NCI-H2081 treated with DMSO at 0.1 percent for 48 hours (cell line): ENCODE measurements at places on chromosomes 3 and 15.

GRCh38 chr3:4907643-4908432 lies 71.4 kb upstream of the BHLHE40 start:
- no peak for DNase-seq

GRCh38 chr3:85710490-85710889 lies 751.7 kb downstream of the CADM2 start:
- DNase-seq = no peak

DNA sequence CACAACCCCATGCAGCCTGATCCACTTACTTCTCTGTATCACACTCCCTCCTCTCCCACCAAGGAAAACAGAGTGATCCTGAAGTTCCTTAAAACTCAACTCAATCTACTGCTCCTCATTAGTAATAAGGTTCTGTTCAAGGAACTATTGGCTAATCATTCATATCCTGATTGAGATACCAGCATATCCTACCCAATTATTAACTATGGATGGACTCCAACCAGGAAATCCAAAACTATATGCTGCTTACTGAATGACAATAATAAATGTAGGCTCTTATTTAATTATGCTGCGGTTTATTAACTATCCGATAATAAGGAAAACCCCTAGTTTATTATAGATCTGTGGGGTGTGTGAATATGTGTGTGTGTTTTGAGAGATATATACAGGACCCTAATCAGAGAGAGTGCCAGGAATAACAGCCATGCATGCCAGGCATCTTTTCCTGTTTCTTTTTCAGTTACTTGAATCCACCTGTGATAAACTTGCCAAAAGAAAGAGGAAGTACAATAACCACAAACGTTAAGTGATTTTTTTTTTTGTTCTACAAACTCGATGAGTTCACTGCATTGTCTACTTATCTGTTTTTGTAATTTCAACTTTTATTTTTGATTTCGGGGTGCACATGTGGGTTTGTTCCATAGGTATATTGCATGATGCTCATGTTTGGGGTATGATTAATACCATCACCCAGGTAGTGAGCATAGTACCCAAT lies 1031.7 kb upstream of the CFAP20DC start:
- DNase-seq = no peak

- no peak for DNase-seq
Observed at GRCh38 chr3:128784843-128785242, 58.9 kb downstream of the RAB7A start.

- DNase-seq = no peak
Observed at GRCh38 chr3:58299839-58300516, 6.1 kb upstream of the RPP14 start.

DNA sequence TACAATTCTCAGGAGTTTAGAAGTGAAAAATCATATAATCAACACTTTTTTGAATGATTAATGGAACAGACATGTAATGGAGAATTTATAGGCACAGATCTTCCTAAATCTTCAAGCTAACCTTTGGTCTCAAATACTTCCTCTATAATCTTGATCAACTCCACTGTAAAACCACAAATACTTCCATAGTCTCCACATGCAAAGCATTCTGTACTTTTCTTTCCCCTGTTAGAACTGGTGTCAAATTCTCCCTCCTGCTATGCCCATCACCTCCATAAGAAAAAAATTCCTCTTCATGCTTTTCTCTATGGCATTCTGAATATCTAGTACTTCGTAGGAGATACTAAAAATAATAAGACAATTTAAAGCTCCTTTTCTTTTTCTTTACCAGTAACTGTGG lies 214.3 kb downstream of the ADAMTS9 start:
- no peak for DNase-seq

DNA sequence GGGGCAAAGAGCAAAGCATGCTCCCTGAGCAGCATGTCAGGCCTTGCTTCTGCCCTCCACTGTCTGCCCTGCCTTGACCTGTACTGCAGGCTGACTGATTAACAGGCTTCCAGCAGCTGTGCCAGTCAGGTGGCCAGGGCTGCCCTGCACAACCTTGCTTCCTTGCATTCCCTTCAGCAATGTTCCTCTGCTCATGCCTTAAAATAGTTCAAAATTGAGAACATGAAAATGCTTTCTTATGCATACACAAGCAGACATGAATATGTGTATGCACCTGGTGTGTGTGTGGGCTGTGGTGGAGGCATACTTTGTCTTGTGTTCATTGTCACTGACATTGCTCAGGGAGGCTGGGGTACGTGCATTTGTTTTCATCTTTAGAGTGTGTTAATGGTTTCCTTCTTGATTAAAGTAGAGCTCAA lies 1.2 kb upstream of the SLC22A13 start:
- no peak for DNase-seq

GRCh38 chr3:158102242-158103080 lies 3.8 kb downstream of the SHOX2 start:
- DNase-seq = no peak

DNA sequence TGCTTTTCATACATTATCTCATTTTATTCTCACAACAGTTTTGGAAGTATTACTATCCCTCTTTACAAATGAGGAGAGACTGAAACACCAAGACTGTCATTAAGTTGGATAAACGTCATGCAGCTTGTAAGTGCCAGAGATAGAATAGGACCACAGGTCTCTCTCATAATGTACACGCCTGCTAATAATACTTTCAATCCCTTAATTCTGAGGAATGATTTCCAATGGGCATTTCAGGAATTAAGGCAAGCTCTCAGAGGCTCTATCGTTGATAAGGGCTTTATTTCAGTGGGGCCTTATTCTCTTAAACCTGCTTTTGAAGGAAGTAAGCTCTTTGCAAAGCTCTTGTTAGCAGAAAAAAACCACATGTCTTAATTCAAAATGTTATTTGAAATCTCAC lies 229.1 kb downstream of the NFKBIZ start:
- no peak for DNase-seq

GRCh38 chr3:144663456-144664436 lies 692.1 kb downstream of the DIPK2A start:
- no peak for DNase-seq

DNA sequence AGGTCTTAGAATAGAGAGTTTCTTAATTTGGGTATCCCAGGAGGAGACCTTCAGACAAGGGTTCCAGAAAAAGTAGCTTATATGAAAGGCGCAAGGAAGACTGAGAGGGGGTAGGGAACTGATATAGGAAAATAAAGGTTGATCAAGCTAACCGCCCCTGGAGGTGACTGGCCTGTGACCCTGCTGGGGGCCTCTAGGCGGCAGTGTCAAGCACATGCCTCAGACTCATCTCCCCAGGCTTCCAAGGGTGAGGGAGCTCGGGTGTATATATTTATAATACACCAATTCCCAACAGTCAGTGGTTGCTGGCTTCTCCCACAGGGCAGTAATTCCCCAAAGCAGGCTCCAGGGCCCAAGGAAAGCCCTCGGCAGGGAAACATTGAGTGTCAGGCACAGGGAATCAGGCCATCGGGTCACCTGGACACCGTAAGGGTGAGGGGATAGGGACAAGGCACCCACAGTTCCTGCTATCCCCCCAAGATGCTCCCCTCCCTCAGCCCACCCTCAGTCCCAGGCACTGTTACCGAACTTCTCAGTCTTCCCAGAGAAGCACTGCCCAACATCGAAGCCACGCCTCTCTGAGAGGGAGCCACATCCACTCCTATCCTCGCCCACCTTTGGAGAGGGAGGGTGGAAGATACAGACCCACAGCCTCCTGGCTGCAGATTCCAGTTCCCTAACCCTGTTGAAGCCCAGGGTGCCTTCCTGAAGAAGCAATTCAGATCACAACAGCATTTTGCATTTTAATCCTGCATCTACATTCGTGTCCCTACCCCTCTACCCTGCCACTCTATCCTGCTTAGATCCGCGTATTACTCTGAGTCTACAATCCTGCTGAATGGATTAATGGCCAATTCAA lies 19.5 kb upstream of the CAV3 start:
- DNase-seq = no peak

- no peak for DNase-seq
Observed at GRCh38 chr3:108201258-108201657, 21.0 kb downstream of the IFT57 start.

DNA sequence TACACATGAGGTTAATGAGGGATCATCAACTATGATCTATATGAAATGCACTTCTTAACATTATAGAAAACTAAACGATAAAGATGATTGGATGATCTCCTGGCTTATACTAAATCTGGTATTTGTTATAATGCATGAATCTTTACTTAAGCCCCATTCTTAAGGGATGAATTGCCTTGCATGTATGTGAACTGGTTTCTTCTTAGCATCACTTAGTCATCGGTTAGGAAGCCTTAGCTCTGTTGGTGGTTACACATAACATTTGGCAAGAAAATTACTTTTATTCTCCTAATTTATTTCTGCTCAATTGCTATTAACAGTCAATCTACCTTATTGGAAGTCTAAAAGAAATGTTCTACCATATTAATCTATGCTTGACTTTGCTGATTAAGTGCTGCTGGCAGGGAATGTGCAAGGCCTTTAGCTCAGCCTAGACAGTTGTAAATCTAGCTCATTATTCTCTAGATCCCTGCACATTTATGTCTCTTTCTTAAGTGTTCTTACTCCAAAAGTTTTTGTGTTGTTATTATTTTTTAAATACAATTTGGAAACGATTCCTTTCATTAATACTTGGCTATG lies 356.0 kb downstream of the ZPLD1 start:
- no peak for DNase-seq

GRCh38 chr15:101723874-101724674 lies at the start of gene TARS3:
Gene TARS3 (minus strand): TSS chr15:101724473. CDS start chr15:101724387, 86 bp downstream.
- DNase-seq = no peak

GRCh38 chr15:67758619-67759300 lies 66.5 kb upstream of the SKOR1 start:
- no peak for DNase-seq
